ENCODE measurements at places on chromosomes 5 and 9.

DNA sequence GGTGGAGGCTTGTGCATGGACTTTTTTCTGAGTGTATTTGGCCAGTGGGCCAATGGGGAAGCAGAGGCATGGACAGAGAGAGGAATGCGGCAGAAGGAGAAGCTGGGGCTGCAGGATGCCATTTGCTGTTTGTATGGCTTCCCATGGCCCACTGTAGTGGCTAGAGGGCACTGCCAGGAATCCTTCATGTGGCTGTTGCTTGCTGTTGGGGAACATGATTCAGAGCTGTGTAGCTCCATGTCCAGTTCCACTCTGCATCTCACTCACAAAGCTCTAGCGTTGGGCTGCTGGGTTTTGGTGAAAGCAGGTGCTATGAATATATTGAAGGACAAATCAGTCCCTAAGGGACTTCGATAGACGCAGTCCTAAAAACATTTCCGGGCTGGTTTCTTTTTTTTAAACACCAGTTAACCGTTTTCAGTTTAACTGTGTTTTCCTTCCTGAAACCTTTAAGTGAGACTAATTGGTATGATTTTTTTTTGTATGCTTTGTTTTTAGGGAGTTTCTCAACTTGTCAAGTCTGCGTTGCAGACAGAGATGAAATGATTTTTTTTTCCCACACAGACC lies 51.3 kb downstream of the SLC22A5 start:
- DNase-seq: peak; percentile 66

DNA sequence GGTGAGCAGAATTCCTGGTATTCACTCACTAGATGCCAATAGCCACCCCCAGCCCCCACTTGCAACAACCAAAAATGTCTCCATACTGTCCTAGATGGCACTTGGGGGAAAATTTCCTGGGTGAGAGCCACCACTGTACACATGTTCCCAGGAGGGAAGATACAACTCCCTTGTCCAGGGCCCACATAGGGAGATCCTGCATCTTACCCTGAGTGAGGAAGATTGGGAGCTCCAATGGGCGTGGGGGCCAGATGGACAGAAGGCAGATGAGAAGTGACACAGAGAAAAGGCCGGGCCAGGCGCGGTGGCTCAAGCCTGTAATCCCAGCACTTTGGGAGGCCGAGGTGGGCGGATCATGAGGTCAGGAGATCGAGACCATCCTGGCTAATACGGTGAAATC lies 12.3 kb upstream of the IPPK start:
- no peak for DNase-seq

DNA sequence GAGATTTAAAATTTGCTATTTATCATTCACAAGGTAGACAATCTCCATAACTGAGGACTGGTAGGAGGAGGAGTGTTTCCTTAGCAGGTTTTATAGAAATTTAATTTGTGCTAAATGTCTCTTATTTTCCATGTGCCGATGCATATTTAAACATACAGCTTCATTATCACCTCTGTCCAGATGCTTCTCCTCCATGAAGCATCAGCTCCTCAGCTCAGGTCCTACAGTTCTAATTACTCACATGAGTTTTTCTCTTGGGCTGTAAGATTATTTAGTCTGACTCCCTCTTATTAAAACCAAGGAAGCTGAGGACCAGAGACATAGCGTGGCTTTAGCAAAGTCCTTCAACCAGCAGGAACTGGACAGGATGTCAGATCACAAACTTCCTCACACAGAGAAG lies 300.2 kb upstream of the PANK3 start:
- no peak for DNase-seq

DNA sequence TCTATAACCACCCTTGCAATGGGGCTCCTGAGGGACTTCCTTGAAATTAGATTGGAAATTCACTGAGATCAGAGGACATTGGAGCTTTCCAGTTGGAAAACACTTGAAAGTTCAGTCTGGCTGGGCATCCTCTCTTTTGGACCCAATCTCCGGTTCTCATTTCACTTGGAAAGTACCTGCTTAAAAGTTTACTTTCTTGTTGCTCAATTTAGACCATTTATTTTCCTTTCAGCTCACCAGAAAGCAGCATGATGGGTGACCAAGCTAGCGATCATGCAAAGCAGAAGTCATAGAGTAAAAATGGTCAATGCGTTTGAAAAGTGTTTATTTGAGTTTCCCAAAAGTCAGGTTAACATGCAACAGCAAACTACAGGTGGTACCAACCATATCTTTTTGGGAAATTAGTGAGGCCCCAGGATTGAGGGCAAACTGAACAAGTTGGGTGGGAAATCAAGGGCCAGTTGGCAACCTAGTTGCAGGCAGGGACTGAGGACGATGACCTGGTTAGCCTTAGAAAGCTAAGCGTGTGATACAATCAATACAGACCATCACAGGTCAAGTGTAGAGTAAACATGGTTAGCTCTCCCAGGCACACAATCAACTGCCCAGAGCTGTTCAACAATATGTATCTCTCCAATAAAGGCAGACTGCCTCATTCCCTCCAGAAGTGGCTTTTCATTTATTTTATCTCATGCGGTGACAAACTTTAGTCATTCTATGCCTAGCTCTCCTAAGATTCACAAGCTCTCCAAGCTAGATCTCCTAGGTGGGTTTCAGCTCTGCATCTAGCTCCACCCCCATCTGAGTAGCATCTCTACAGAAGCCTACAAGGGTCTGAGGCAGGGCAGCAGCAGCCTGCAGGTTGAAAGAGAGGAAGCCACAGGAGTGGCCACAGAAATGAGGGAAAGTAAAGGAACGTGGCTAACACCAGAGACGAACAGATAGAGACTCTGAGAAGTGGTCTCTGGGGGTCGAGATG lies 136.9 kb downstream of the UGCG start:
- DNase-seq: no peak

- DNase-seq: no peak
Observed at GRCh38 chr9:126549246-126550006, 64.3 kb upstream of the LMX1B start.

DNA sequence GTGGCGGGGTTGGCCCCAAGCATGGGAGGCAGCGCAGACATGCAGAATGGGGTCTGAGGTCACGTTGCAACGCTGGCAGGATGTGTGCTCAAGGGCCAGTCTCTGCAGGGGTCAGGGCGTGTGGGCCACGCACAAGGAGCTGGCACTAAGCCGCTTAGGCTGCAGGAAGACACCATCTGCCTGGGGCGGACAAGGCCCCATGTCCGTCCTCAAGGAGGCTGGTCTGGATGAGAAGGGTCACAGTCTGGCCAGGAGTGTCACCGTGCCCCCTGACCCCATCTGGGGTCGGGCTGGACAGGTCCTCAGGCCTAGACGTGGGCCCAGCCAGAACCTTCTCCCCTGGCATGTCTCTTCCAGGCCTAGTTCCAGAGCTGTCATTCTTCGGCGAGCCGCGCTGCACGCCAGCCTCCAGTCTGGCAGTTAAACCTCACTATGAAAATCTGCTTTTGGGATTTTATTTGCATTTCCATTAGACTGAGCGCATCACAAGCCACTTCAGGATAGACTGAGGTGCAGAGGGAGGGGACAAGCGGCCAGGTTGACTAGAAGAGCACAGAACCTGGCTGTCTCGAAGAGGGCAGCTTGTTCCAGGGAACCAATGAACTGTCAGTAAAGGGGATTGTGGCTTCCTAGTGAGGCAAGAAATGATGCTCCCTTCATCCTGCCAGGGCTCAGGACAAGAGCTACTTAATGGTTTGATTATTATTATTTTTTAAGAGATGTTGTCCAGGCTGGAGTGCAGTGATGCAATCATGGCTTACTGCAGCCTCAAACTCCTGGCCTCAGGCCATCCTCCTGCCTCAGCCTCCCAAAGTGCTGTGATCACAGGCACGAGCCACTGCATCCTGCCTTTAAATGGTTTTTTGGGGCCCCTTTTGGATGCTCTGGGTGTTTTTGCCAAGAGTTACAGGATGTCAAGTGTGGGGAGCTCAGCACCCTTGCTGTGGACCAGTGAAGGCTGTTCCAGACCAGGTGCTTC lies 4.3 kb downstream of the BRD3OS start:
- DNase-seq: no peak

DNA sequence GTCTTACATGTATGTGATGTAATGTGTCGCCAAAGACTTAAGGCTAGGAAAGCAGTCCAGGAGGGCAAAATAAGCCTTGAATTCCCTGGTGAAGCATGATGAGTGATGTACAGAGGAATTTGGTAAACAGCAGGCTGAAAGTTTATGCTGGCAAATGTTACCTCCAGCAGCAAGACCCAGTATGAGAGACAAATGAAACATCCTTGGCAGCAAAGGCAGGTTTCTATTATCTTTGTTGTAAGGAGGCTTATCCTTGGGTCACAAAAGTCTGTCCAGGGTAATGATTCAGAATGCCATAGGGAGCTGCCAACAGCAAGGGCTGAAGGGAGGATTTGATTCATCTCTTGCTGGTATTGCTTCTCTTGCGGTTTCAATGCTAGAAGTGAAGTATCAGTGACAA lies 75.9 kb upstream of the HTR4 start:
- no peak for DNase-seq

- DNase-seq: no peak
Observed at GRCh38 chr5:94944160-94944559, 325.7 kb downstream of the SLF1 start.

GRCh38 chr9:13013991-13014883 lies 239.4 kb downstream of the LURAP1L start:
- no peak for DNase-seq

DNA sequence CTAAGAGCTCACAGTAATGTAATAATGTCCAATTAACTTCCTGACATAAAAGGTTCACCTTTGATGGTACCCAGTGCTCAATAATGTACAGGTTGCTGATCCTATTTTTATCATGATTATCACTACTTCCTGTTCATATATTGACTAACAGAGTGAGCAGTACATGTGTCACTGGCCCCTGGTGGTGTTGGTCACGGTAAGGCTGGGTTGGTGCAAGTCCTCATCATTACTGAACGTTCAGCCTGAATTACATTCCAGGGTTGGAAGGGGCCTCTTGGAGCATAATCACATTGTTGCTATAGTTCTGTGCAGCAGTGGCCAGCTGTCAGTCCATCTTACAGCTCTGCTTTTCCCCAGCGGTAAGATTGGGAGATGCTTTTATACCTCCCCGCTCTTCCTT lies 24.2 kb upstream of the CKMT2 start:
- no peak for DNase-seq

DNA sequence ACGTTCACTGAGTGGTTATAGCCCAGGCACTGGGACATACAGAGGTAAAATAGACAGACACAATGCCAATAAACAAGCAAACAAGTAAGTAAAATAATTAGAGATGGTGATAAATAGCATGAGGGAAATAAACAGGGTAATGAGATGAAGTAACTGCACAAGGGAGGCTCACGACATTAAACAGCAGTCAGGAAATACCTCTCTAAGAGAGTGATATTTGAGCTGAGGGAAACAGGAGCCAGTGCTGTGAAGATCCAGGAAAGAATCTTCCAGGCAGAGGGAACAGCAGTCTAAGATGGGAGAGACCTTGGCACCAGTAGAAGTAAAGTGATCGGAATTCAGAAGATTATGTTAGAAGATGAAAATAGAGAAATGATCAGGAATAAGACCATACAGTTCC lies 279.4 kb downstream of the HINT1 start:
- DNase-seq: no peak

DNA sequence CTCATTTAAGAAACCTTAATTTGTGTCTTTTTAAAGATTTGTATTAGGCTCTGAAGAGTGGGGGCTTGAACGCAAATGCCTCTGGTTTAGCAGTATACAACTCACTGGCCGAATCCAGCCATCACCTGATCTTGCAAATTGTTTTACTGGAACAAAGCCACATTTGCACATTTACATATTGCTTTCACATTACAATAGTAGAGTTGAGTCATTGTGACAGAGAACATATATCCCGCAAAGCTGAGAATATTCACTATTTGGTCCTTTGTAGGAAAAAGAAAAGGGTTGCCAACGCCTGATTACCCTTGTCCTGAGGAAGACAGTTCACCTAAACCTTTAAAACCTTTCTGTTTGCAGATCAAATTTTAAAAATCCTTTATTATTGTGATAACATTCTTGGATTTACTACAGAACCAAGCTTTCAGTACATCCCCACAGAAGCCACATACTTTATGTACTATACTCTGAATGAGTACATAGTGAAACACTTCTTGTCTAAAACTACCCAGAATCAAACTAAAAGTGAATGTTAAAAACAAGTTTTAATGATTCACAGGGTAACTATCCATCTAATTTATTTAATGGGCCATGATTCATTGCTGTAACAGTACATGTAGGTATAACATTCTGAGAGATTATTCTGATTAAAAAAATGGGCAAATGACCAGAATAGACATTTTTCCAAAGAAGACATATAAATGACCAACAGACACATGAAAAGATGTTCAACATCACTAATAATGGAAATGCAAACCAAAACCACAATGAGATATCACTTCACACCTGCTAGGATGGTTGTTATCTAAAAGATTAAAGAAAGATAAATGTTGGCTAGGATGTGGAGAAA lies 161.0 kb downstream of the SLC25A46 start:
- no peak for DNase-seq

DNA sequence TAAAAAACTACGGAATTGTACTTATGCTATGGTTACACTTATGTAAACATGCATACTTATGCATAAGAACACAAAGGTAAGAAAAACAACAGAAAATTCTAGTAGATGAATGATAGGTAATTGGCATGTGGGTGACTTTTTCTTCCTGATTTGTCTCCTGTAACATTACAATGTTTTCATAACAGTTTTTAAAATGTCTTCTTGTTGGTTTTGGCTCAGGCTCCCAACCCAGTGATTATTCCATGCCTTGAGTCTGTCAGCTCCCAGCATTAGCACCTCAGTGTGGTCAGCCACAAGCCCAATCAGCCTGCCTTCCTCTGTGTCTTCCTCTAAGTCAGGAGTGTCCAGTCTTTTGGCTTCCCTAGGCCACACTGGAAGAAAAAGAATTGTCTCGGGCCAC lies 7.9 kb upstream of the FOXE1 start:
- DNase-seq: no peak

DNA sequence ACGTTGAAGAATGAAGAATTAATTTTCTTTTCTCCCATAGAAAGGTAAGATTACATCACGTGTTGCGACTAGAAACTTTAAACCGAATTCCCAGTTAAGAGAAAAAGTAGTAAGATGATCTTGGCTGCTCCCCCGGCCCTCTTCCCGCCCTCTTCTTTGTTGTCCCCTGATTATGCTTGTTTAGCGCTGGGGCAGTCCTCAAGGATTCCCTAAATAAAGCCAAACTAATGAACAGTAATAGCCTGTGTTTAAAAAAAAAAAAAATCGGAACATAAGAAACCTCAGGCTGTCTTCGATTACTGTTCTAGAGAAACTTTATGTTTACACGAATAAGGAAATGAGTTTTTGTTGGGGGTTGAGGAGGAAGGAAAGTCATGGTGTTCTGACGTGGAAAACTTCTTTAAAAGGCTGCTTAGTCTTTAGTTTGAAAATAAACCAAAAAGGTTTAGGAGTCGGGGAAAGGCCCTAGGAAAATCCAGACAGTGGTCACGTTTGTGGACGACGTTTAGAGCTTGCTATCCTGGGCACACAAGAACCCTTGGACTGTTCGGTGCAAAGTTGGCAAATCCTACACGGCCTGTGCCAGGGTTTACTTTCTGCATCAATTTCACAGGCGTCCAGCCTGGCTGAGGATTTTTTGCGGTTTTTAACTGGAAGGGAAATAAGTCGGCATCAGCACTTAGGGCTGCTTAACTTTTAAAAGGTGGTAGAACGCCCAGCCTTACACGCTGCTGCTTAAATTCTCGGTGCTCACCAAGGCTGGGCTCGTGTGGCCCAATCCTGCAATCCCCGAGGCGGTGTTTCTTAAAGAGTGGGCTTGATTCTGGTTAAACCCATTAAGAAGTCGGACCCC lies 1.1 kb upstream of the MAT2B start:
- DNase-seq: no peak

- no peak for DNase-seq
Observed at GRCh38 chr5:107403228-107403953, 267.3 kb downstream of the EFNA5 start.
